Mesenteric fat pad (tissue), 1 donor: ENCODE measurements at places on chromosomes 12 and 14. TPM values are rescaled to one million over a fixed set of nuclear protein-coding genes. Genes with fewer than 3 reads are reported as not detected.

GPR135 gene
- total RNA-seq: 7.5 TPM

CLEC9A gene
- total RNA-seq: not detected

HOXC11 gene
- not detected for total RNA-seq

KIF26A gene
- 3.2 TPM for total RNA-seq

TMEM63C gene
- total RNA-seq: 0.51 TPM

KRT3 gene
- not detected for total RNA-seq

CMA1 gene
- total RNA-seq: 1.4 TPM

NR2C1 gene
- 25.4 TPM for total RNA-seq

FAM186B gene
- total RNA-seq: 0.55 TPM

KRAS gene
- total RNA-seq: 18.7 TPM

SLC35F4 gene
- total RNA-seq: not detected
